WTC11 (cell line): ENCODE measurements at places on chromosomes 7 and 10. TPM values are rescaled to one million over a fixed set of nuclear protein-coding genes. Genes with fewer than 3 reads are reported as not detected.

- no peak for DNase-seq
- no peak overlapping the region for H3K27ac ChIP-seq
- H3K36me3 ChIP-seq: peaks cover 15% of the 10 kb centered on the region
- no peak overlapping the region for H3K4me3 ChIP-seq
Observed at GRCh38 chr7:77802557-77803405, 4.2 kb downstream of the PHTF2 start.

DPYSL4 gene
- 16.8 to 18.1 TPM (median 17.0 TPM) in 3 replicates for total RNA-seq

DNA sequence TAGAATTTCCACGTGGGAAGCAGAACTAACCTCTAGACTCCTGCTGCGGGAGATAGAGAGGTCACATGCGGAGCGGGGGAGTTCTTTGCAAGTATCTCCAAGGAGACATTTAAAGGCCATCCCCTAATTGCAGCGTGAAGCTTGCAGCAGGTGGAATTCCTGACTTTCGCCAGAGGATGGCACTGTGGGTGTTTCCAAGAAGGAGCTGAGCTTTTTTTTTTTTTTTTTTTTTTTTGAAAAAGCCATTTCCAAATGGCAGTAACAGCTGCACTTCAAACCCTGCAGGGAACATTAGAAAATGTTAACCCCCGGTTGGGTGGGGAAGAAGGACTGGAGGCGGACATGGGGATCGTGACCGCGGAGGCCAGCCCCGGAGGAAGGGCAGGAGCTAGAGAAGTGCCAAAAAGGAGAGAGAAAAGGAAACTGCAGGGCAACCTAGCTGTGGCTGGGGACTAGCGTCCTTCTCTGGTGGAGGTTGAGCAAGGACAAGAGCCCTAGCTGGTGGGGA is 487.7 kb downstream of the TYW1 start:
- H3K36me3 ChIP-seq: no peaks in the 10 kb centered on the region
- H3K4me3 ChIP-seq: peak overlapping the region; percentile 59
- H3K4me1 ChIP-seq: peaks cover 17% of the 10 kb centered on the region
- peak overlapping the region; percentile 43; the same call in 1 of the 2 replicates for H3K27ac ChIP-seq
- peak; percentile 80 for DNase-seq
- peaks cover 12% of the 10 kb centered on the region for H3K27me3 ChIP-seq

- DNase-seq: no peak
- no peak overlapping the region for H3K4me3 ChIP-seq
- H3K27ac ChIP-seq: no peak overlapping the region
- H3K27me3 ChIP-seq: no peaks in the 10 kb centered on the region; the same call in 1 of the 2 replicates
Observed at GRCh38 chr7:92872701-92873100, 36.3 kb upstream of the CDK6 start.

DNA sequence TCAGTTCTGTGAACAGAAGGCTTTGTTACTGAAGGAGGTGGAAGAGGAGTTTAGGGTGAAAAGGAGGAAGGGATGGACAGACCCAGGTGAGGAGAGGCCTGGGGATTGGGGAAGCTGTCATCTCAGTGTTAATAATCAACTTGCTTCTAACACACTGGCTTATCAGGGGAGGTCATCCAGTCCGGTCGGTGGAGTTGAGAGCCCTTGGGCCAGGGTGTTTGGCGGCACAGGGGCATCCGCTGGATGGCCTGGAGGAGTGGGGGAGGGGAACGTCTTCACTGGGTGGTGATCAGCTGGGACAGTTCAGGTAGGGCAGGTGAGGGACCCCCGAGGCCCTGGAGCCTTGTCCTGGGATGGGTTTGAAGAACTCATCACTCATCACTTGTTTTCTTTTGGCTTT is 33.9 kb downstream of the SHH start:
- H3K27ac ChIP-seq: peak overlapping the region; percentile 77
- no peaks in the 10 kb centered on the region for H3K27me3 ChIP-seq
- no peak for DNase-seq
- peaks cover 21% of the 10 kb centered on the region for H3K4me1 ChIP-seq
- H3K36me3 ChIP-seq: peaks cover 40% of the 10 kb centered on the region
- no peak overlapping the region for H3K4me3 ChIP-seq

PITX3 gene
- total RNA-seq: 0.32 to 0.81 TPM (median 0.48 TPM) in 3 replicates

- peaks cover 17% of the 10 kb centered on the region for H3K4me1 ChIP-seq
- peak overlapping the region; percentile 83 for H3K27ac ChIP-seq
- H3K27me3 ChIP-seq: peaks cover 17% of the 10 kb centered on the region
- DNase-seq: no peak
- peak overlapping the region; percentile 84 for H3K4me3 ChIP-seq
- H3K36me3 ChIP-seq: no peaks in the 10 kb centered on the region
Observed at GRCh38 chr7:12210179-12211053, 678 bp upstream of the TMEM106B start.

DNA sequence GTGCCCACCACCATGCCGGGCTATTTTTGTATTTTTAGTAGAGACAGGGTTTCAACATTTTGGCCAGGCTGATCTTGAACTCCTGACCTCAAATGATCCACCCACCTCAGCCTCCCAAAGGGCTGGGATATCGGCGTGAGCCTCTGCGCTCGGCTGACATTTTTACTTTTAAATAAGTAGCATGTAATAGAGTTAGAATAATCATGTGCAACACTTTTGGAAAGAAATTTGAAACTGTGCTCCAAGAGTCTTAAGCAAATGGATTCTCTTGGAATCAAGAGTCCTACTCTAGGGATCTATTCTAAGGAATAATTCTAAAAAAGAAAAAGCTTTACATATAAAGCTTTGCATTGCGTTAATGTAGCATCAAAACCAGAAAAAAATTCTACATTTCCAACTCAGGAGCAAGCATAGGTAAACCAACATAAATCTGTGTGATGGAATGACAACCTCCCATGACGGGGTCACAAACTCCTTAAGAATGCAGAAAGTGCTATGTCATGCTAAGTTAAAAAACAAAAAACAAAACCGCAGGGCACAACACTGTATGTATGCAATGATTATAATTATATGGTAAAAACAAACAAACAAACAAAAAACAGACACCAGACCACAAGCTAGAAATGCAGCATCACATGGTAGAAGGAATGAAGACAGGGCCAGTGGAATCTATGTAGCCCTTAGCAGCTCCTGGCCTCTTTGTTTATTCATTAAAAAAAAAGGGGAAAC is 98.7 kb downstream of the RNF216 start:
- H3K27me3 ChIP-seq: no peaks in the 10 kb centered on the region
- DNase-seq: no peak
- H3K4me3 ChIP-seq: no peak overlapping the region
- peaks cover 22% of the 10 kb centered on the region for H3K4me1 ChIP-seq
- H3K36me3 ChIP-seq: peaks cover 4% of the 10 kb centered on the region
- H3K27ac ChIP-seq: no peak overlapping the region

- H3K27me3 ChIP-seq: no peaks in the 10 kb centered on the region
- no peaks in the 10 kb centered on the region for H3K4me1 ChIP-seq
- no peaks in the 10 kb centered on the region for H3K36me3 ChIP-seq
- no peak overlapping the region for H3K4me3 ChIP-seq
- H3K27ac ChIP-seq: no peak overlapping the region
Observed at GRCh38 chr7:52355053-52355452, 680.4 kb upstream of the POM121L12 start.

ZNF804B gene
- 0.04 TPM in 1 of 3 replicates, not detected in the others for total RNA-seq

- no peak overlapping the region for H3K4me3 ChIP-seq
- peaks cover 35% of the 10 kb centered on the region for H3K4me1 ChIP-seq
- H3K36me3 ChIP-seq: no peaks in the 10 kb centered on the region
- H3K27me3 ChIP-seq: peaks cover 6% of the 10 kb centered on the region; the same call in 1 of the 2 replicates
- H3K27ac ChIP-seq: no peak overlapping the region
- DNase-seq: no peak
Observed at GRCh38 chr10:79405995-79406515, 39.4 kb downstream of the ZCCHC24 start.

DNA sequence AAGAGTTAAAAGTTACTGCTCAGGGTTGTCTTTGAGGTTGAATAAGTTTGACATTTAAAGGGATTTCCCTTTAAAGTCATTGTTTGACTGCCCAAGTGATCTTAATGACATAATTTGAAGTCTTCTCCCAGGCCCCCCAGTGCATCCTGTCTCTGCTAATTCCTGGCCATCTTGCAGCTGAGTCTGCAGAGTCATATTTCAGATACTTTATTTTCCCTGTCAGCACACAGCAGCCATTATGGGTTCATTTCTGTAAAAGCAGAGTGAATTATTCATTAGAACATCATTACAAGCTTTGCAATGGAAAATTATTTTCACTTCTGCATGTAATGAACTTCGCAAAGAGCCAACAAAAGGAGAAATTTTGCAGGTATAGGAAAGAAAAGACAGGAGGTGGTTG is 536.6 kb downstream of the GALNT17 start:
- H3K4me1 ChIP-seq: peaks cover 8% of the 10 kb centered on the region
- H3K27ac ChIP-seq: peak overlapping the region; percentile 19; the same call in 1 of the 2 replicates
- no peak for DNase-seq
- no peak overlapping the region for H3K4me3 ChIP-seq

GRCh38 chr7:147535701-147536111 is 1054.9 kb upstream of the C7orf33 start:
- no peak overlapping the region for H3K27ac ChIP-seq
- 0 out of 2 replicates have a peak, but pooled peaks cover 2% of the 10 kb centered on the region for H3K4me1 ChIP-seq
- no peak overlapping the region for H3K4me3 ChIP-seq
- H3K27me3 ChIP-seq: no peaks in the 10 kb centered on the region
- DNase-seq: no peak

DNA sequence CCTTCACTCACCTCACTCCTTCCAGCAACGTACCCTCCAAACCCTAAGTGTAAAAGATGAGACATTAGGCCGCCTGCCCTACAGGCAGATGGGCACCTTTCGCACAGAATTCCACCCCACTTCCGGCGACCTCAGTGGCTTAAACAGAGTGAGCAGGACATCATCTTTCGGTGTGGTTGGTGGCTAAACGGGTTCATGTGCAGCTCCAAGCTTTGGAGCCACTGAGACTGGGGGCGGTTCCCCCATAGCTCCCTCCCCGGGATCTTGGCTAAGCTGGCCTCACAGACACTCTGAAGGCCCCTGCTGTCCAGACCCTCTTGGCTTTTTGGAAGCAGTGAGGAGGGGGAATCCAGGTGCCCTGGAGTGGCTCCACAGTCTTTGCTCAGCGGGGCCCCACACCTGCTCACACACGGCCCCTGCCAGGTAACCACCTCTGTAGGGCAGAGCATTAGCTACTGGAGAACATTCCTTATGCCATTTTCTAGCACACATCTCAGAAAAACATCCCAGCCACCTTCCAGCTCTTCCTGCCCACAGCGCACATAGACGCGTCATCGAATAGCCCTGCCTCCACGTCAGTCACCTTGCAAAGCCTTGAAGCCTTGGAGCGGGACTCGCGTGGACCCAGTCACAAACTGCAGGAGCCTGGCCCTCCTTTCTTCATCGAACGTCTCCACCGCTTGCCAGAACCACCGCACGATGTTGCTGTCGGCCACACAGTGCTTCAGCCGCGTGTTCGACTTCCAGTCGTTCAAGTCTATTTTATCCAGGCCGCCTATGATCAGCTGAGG is 108.8 kb downstream of the SMURF1 start:
- peak overlapping the region; percentile 9; the same call in 1 of the 2 replicates for H3K27ac ChIP-seq
- DNase-seq: no peak
- H3K36me3 ChIP-seq: peaks cover 78% of the 10 kb centered on the region
- no peak overlapping the region for H3K4me3 ChIP-seq

DNA sequence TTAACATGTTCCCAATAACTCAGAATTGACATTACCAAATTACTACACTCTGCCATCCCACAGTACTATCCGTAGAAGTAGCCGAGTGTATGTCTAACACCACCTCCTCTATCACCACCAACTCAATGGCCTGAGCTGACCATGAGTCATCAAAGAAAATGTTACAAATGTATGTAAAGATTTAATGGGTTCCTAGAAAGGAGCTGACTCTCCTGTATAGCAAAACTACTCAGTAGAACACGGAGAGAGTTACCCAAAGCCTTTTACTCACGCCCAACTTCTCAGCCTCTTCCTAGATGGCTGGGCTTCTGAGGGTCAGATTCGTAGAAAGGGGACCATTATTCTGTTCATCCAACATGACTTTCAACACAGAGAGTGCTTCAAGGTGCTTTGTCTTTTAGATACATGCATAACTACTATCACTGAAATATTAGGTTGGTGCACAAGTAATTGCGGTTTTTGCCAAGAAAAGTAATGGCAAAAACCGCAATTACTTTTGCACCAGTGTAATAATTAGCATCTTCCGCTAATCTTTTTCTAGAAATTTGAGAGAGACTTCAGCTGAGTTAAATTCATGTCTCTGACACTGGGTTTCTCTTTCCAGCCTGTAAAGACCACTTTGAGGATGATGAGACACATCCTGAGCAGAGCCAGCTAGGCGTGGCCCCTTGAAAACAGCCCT is 24.0 kb upstream of the NANOS1 start:
- H3K27me3 ChIP-seq: peaks cover 2% of the 10 kb centered on the region; the same call in 1 of the 2 replicates
- H3K27ac ChIP-seq: no peak overlapping the region
- no peak overlapping the region for H3K4me3 ChIP-seq
- no peaks in the 10 kb centered on the region for H3K36me3 ChIP-seq
- no peak for DNase-seq

NUTM2A gene
- 0.32 to 0.68 TPM (median 0.48 TPM) in 3 replicates for total RNA-seq

PDE1C gene
- 0.37 to 0.55 TPM (median 0.41 TPM) in 3 replicates for total RNA-seq

- peaks cover 5% of the 10 kb centered on the region for H3K4me1 ChIP-seq
- no peak overlapping the region for H3K27ac ChIP-seq
- no peak for DNase-seq
- H3K4me3 ChIP-seq: no peak overlapping the region
Observed at GRCh38 chr7:69052447-69052846, 545.8 kb upstream of the AUTS2 start.

GRCh38 chr7:80127412-80128160 is 7.0 kb upstream of the GNAI1 start:
- H3K4me1 ChIP-seq: peaks cover 8% of the 10 kb centered on the region
- peak; percentile 31 for DNase-seq
- no peaks in the 10 kb centered on the region for H3K36me3 ChIP-seq
- H3K27me3 ChIP-seq: peaks cover 10% of the 10 kb centered on the region
- peak overlapping the region; percentile 81; the same call in 1 of the 2 replicates for H3K27ac ChIP-seq
- no peak overlapping the region for H3K4me3 ChIP-seq

DNA sequence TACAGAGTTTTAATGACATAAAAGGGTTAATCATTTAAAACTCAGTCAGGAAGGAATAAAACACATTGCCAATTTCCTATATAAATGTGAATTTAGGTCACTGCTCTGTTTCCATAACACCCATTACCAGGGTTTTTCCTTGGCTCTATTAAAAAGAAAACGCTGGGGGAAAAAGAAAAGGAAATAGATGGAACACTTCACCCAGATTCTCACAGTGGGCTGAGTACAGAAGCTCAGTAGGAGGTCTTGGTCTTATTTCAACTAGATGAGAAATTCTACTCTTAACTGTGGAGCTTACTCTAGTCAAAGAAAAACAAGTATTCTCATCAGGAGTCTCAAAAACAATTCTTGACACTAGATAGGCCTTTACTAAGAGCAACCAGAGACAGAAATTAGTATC is 36.5 kb downstream of the GLUD1 start:
- H3K36me3 ChIP-seq: peaks cover 59% of the 10 kb centered on the region
- H3K4me1 ChIP-seq: no peaks in the 10 kb centered on the region
- no peak overlapping the region for H3K27ac ChIP-seq
- H3K27me3 ChIP-seq: no peaks in the 10 kb centered on the region

DNA sequence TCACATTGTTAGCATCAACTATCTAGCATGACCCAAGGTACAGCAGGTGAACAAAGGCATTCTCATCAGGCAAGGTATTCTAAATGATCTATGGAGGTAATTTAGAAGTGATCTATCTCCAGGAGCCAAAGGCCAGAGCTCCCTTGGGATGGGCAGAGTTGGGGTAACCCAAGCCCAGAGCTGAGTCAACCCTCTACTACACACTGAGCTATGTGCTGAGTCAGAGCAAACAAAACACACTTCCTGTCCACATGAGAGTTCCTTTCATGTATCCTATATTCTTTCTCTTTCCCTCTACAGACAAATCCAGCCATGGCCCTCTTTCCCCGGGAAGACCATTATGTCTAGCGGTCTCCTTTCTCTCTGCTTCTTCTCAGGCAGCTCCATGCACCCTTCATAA is 68.2 kb upstream of the AGK start:
- no peaks in the 10 kb centered on the region for H3K36me3 ChIP-seq
- no peak overlapping the region for H3K27ac ChIP-seq
- no peaks in the 10 kb centered on the region for H3K27me3 ChIP-seq

ANKRD2 gene
- total RNA-seq: not detected in 3 replicates

DYNC1I1 gene
- total RNA-seq: 2.8 to 3.4 TPM (median 3.3 TPM) in 3 replicates

LRIT1 gene
- not detected in 3 replicates for total RNA-seq
